Breast epithelium (tissue), 4 donors: ENCODE measurements at places on chromosomes 6 and 20. TPM values are rescaled to one million over a fixed set of nuclear protein-coding genes. Genes with fewer than 3 reads are reported as not detected.

GINS1 gene
- total RNA-seq = 0.33 TPM

KCNK16 gene
- total RNA-seq = not detected

CNR1 gene
- total RNA-seq = 9.4 TPM

FAM162B gene
- total RNA-seq = 11.8 TPM

MYBL2 gene
- total RNA-seq = not detected

LZTS3 gene
- 9.3 TPM for total RNA-seq

FAM209B gene
- not detected for total RNA-seq

FAM83C gene
- not detected for total RNA-seq

FGD2 gene
- total RNA-seq = 18.6 TPM

DNA sequence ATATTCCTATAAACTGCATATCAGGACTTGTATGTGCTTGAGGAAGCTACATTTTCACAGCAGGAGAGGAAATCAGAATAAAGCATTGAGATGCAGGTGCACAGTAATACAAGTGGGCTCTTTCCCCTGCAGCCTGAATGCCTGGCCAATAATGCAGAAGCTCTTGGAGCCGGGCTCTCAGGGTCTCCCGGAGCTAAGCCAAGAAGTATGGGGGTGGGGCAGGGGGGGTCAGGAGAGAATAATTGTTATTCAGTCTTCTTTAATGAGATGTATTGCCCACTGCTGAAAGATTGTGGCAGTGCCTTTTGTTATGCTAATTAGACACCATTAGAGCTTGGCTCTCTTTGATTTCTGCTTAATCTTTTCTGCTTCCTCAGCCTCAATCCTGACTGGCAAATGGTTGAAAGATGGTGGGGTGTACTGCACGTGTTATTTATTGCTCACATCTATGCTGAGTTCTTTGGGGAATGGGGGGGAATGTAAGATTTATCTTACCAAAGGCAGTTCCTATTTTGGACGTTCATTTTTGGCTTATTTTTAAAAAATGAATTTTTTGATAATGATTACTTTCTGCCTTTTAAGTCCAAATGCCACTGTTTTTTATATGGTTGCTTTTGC is 407.6 kb upstream of the SOX4 start:
- no peak for DNase-seq

GRCh38 chr20:44714102-44714700 is 968 bp upstream of the CCN5 start:
- DNase-seq = no peak

DNA sequence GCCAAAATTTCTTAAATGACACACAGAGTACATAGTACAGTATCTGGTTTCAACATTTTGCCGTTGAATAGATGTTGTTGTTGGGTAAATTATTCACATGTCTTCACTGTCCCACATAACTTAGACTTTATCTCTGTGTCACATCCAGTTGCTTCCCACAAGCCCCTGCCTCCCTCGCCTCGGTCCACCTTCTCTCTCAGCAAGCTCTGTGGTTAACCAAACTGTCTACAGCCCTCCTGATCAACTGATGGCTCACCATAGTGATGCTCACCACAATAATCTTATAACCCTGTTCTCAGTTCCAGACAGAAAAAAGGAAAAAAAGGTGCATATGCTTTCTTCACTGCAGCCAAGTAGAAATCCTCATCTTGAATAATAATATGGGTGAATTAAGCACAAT is 23.0 kb downstream of the IL17F start:
- no peak for DNase-seq

GRCh38 chr6:116268589-116269293 is 11.0 kb downstream of the TSPYL1 start:
- no peak for DNase-seq

DNA sequence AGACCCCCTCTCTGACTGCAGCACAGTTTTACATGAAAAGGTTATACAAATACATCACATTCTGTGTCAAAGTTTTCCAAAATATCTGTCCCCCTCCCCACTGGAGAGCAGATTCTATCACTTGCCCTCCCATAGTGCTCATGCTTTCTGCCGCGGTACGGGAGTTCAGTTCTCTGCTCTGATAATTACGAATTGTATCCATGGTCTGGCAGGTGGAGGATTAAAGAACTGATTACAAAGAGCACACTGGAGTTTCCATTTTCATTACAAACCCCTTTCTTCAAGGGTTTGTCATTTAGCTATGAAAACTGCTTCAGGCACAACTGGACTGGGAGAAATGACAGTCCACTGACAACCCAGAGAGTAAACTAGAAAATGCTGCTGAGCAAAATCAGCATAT is 166.0 kb downstream of the PDSS2 start:
- no peak for DNase-seq

- no peak for DNase-seq
Measured at GRCh38 chr6:38027685-38028373, 208.3 kb downstream of the ZFAND3 start.

DNA sequence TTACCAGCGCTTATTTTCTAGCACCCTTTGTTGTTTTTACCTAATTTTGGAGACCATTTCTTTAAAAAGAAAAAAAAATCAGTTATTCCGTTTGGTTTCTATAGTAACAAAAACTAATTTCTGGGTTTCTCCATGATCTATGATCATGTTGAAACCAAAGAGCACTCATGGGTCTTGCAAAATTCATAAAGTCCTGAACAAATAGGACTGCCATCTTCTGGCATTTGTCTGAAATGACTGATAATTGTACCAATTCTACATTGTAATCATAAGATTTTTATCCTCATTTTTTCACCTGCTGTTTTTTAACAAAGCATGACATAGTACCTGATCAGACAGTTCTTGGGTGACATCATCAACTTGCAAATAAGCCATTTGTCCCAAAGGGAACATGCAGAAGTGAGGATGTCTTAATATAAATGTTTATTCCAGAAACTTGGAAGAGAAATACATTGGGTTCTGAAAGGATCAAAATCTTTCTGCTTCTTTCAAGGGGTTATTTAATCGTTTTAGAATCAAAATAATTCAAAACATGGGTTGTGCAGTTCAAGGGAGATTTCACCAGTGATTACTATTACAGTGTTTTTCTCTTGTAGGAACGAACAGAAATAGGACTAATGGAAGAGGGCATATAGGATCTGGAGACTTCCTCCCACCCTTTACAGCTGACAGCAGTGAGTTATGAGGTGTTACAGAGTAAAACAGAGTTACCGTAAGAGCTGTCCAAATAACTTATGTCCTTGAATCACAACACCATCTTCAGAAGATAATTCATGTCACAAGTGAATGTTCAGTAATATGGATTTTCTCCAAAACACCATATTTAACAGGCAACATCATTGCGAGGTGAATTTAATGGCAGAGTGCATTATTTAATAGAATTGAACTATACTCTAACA is 87.1 kb upstream of the GJE1 start:
- DNase-seq = no peak

- no peak for DNase-seq
Measured at GRCh38 chr20:57131601-57132391, 134.6 kb downstream of the BMP7 start.

DNA sequence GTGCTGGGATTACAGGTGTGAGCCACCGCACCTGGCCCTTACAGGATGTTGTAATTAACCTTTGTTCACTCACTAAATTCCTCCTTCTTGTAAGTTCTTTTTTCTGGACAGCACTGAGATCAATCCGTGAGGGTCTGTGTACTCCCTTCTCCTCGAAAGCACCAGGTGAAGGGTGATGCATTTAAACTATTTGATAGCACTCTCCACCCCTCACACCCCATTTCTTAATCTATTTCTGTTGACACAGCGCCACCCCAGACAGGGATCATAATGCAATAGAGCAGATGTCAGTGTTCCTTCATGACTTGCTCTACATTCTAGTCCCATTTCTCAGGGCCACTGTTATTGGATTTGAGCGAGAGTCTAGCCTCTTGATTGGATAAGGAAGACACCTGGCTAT is 46.3 kb downstream of the PPP1R14C start:
- DNase-seq = no peak

- DNase-seq = no peak
Measured at GRCh38 chr20:62549029-62549428, 73.2 kb upstream of the GATA5 start.

- no peak for DNase-seq
Measured at GRCh38 chr20:14830466-14830865, 493.1 kb upstream of the FLRT3 start.

GRCh38 chr6:140414966-140415620 is 1040.6 kb upstream of the CITED2 start:
- DNase-seq = no peak

DNA sequence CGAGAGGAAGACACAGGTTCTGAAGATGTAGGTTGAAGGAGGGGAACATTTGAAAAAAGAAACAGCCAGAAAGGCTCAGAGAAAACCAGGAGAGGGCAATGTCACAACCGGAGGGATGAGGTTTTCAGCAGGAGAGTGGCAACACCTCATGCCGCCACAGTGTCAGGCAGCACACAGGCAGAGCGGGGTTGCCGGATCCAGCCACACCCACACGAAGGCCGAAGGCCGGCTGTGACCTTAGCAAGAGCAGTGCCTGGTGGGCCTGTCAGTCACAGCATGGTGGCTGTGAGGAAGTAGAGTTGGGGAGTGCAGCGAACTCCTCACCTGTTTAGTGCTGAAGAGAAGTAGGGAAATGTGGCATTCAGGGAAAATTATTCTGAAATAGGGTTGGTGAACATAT is 14.0 kb downstream of the HDDC2 start:
- no peak for DNase-seq

DNA sequence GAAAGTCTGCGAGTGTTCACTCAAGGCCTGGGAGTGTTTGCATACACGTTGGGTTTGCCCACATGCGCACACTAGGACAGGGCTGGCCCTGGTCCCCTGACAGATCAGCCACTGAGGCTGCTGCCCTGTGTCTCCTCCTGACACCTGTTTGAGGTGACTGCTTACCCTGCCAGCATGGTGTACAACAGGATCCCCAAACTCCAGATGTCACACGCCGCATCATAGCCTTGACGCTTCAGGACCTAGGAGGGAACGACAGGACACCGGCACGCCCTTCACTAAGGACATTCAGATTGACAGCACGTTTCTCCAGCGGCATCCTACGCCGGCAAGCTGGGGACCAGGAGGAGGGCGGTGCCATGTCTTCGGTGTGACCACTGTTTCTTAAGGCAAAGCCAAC is 37.0 kb upstream of the MPC1 start:
- DNase-seq = no peak

DNA sequence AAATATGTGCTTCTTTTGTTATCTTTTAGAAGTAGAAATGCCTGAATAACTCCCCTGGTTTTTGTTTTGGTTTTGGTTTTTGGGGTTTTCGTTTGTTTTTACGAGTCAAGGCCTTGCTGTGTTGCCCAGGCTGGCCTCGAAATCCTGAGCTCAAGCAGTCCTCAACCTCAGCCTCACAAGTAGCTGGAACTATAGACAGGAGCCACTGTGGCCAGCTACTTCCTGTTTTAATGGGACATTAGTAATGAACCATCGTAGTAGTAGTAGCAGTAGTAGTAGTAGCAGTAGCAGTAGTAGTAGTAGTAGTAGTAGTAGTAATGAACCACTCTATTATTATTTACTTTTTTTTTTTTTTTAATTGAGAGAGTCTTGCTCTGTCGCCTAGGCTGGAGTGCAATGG is 66.0 kb downstream of the UBR2 start:
- no peak for DNase-seq

- no peak for DNase-seq
Measured at GRCh38 chr20:53515749-53516148, 77.9 kb downstream of the ZNF217 start.

DNA sequence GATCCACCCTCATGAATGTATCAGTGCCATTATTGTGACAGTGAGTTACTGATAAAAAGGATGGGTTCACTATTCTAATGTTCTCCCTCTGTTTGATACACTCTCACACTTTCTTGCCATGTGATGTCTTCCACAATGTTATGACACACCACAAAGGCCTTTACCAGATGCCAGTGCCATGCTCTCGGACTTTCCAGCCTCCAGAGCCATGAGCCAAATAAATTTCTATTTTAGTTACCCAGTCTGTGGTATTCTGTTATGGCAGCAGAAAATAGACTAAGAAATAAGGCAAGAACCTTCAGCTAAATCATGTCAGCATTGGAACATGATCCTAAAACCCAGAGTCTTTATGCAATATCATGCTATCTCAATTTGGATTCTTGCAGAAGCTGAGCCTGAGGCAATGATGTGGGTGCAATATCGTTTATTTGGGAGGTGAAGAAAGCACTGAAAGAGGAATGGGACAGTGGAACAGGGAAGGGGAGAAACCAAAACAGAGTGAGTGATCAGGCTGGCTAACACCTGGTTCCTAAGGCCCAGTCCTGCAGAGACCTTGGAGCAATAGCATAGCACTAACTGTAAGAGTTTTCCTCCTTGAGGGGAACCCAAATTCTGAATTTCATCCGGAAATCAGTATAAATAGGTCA is 130.4 kb upstream of the LRFN2 start:
- DNase-seq = no peak

DNA sequence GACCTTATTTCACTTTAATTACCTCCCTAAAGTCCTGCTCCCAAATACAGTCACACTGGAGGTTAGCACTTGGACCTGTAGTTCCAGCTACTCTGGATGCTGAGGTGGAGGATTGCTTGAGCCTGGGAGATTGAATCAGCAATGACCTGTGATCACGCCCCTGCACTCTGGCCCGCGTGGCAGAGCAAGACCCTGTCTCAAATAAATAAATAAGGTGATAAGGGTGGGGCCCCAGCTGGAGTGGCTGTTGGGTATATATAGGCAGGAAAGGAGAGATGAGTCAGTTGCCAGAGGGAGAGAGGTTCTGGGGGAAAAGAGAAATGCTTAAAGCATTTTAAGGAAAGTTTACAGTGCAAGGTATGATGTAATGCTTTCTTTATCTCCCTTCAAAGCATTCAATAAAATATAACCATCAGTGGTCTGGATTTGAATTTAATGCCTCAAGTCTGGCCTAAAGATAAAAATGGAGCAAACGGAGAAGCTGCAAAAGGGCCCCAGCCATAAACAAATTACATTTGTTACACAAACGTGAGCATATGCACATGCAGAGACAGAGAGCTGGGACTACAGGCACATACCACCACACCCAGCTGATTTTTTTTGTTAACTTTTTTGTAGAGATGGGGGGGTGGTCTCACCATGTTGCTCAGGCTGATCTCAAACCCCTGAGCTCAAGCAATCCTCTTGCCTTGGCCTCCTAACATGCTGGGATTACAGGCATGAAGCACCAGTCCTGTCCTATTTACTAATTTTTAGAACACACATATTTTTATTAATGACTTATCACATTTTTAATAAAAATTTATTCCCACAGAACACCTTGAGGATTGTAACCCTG is 6.1 kb upstream of the PM20D2 start:
- no peak for DNase-seq
